ENCODE measurements at places on chromosomes 5 and 9.

DNA sequence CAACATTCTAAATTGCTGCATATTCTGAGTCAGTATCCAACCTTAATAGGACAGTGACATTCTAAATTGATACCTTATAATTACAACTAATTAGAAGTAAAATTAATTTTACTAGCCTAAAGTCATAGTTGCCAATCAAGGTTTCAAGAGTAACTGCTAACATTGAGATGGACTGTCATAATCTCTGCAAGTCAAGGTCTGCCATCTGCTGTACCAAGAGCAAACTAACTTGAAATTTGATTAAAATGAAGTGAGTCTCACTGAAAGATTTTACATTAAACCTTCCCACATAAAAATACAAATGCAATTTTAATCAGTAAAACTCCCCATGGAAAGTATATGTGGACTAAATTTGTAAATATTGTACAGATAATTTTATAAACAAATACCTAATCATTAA, 235.3 kb downstream of the PRDM9 start:
- no peak for DNase-seq

GRCh38 chr5:142925795-142926194, 155.6 kb downstream of the ARHGAP26 start:
- no peak for DNase-seq

DNA sequence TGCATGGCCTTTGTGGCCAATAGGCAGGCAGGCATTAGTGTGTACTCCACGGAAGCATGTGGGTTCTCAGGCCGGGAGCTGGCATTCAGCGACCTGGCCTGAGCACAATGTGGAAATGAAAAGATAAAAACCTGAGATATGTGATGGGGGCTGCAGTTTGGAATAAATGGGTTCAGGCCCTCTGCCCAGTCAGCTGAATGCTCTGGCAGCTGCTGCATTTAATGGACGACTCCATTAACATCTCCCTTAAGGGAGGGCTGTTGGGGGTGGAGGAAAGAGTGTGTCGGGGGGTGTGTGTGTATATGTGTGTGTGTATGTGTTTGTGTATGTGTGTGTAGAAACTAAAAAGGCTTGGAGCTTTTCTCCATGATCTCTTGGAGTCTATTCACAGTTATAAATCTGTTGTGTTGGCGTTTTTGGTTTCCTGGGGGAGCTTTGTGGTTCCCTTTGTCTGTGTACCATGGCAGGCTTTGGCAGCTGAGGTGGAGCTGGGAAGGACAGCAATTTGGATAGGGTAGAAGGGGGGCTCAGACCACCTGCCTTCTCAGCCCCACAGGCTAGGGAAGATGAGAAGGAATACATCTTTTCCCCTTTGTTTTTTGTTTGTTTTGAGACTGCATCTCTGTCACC, 27.3 kb upstream of the HSPA9 start:
- no peak for DNase-seq

DNA sequence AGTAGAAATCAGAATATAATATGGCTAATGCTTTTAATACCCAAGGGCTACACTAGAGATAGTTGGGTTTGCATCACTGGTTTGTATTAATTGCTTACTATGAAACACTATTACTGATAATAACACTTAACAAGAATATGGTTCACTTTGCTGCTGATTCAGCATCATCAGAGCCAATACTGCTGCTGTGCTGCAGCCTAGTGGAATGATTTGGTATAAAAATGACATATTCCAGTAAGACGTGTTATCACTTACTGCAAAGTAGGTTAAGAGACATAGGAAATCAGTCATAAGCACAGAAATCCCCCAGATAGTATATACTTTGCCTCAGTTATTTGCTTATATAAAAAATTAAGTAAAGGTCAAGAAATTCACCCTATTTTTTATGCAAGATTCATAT, 2.8 kb downstream of the CDH10 start:
- no peak for DNase-seq

DNA sequence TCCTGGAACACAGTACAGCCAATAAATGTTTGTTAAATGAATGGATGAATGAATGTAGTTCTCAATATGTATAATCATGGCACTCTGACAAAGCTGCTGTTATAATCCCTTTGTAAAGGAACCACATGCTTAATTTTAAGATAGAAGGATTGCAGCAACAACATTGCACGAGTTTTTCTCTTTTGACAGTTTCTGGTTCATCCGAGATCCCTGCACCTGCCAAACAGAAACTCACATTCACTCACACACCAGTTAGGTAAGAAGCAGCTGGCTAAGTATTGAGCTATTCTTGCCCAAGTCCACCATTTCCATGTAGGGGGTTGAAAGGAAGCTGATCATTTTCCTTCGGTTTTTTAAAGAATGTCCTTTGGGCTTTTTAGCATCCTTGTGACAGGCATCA, 133.7 kb upstream of the MAP1B start:
- no peak for DNase-seq

DNA sequence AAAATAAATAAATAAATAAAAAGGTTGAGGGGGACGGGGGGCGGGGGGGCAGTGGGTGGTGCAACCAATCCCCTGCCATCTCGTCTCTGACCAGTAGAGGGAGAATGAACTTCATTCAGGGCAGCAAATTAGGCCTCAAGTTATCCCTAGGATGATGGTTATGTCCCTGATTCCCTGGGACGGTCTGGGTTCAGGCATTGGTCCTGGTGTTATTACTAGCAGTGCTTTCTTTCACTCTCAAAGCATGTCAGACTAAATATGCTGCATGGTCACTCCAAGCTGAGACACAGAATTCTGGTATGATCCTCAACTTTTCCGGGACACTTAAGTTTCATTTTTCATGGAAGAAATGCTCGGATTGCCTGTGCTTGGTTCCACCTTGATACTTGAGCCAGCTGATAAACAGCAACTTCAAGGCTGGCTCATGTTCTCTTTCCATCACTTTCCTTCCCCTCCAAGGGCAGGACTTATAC, 59.4 kb downstream of the DAP start:
- peak; percentile 19 for DNase-seq

- no peak for DNase-seq
Observed at GRCh38 chr5:57601996-57602395, 119.4 kb upstream of the ACTBL2 start.

- DNase-seq: no peak
Observed at GRCh38 chr5:115584501-115584900, 17.8 kb downstream of the TICAM2 start.

GRCh38 chr5:85293145-85293785, 908.6 kb upstream of the EDIL3 start:
- DNase-seq: no peak

GRCh38 chr5:66144834-66145390, 812 bp downstream of the SREK1 start:
- DNase-seq: no peak

DNA sequence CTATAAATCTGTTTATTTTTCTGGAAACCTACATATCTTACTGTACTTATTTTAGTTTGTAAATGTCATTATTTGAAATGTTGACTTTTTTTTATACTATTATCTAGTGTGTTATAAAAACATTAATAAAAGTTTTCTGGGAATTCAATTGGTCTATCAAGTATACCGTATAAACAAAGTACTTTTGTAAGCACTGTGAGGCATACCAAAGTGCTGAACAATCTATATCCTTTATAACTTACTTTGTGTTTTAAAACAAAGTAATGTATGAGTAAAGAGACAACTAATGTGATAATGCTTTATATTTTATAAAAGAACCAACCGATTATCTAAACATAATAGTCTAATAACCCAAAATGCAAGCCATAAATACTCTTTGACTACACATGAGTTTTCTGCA, 23.1 kb downstream of the EDIL3 start:
- no peak for DNase-seq

DNA sequence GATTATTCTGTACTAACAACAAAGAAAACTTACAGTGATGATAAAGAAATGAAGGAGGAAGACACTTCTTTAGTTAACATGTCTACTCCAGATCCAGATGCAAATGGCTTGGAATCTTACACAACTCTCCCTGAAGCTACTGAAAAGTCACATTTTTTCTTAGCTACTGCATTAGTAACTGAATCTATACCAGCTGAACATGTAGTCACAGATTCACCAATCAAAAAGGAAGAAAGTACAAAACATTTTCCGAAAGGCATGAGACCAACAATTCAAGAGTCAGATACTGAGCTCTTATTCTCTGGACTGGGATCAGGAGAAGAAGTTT, 67.9 kb downstream of the VCAN start:
- no peak for DNase-seq

GRCh38 chr5:103908336-103909080, 345.9 kb upstream of the NUDT12 start:
- no peak for DNase-seq

GRCh38 chr9:121023064-121023463, 27.0 kb downstream of the C5 start:
- no peak for DNase-seq

GRCh38 chr5:37889612-37890317, 49.9 kb upstream of the GDNF start:
- no peak for DNase-seq

- DNase-seq: no peak
Observed at GRCh38 chr5:24899180-24899579, 254.4 kb upstream of the CDH10 start.

DNA sequence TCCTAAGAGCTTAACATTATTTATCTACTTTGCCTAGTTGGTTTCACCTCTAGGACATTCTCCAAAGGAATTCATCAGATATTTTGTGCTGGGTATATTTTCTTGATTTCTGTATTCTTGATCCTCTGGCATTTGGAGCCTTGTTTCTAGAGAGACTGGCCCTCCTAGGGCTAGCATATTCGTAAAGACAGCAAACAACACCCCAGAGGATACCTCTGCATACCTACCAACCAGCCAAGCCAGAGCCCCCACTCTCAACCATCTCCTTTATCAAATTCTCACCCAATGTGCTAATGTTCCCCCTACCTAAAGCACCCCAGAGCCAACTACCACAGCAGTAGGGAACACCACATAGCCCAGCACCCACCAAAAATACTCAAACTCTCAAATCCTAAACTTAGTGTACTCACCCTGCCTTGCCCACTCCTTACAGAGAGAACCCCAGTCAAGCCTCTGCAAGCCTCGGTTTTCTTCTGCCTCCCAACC, 149.5 kb downstream of the SEMA5A start:
- DNase-seq: no peak

GRCh38 chr5:5183933-5184332, 43.8 kb downstream of the ADAMTS16 start:
- no peak for DNase-seq

DNA sequence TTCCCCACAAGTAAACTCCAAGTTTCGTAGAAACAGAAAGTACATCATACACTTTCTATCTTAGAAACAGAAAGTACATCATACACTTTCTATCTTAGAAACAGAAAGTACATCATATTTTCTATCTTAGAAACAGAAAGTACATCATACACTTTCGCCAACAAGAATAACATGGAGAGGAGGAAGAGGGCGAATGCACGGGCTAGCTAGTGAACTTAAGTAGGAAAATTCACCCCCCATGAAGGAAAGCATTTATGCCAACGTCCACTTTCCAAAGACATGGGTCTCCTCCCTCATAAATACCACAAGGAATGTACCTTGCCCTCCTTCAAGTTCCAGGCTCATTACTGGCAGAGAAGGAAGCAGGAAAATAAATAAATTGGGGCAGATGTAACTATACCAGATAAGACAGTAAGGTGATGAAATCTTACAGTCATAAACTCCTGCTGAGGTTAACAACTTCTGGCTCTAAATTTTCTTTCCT, 64.7 kb downstream of the FRMD3 start:
- no peak for DNase-seq

GRCh38 chr5:113214606-113215323, 220.0 kb downstream of the TSSK1B start:
- no peak for DNase-seq

GRCh38 chr5:129001841-129002526, 36.7 kb downstream of the SLC27A6 start:
- DNase-seq: no peak

- no peak for DNase-seq
Observed at GRCh38 chr5:1009359-1010180, 968 bp downstream of the NKD2 start.

DNA sequence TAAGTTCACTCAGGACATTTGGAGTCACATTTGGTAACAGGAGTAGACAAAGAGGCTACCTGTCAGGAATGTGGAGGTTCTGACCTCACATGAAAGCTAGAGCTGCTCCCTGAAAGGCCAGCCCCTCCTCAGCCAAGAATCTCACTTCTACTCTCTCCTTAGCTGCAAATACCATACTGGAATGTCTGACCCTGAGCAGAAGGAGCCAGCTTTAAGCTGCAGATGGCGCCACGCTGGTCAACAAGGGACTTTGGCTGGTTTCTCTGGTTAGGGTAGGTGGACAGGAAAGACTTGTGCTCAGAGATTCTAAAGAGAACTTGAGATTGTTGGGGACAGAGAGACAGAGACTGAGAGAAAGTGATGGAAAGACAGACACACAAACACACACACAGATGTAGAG, 21.9 kb downstream of the ASTN2 start:
- no peak for DNase-seq

DNA sequence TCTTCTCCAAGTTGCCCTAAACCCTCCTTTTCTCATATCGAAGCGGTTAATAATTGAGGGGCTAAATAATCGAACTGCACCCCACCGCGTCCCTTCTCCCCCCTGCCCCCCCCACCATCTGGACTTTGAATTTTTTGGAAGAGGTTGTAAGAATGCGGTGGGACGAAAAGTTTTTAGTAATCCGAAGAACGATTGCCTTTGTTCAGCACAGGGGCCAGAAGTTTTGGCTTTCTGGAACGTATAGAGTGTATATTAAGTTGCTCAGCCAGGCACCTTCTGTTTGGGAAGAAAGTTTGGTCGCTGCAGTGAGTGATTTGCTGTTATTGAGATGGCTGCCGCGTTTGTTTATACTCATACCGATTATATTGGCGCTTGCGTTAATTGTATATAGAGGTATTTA, 518 bp downstream of the ERBIN start:
- DNase-seq: peak; percentile 54

DNA sequence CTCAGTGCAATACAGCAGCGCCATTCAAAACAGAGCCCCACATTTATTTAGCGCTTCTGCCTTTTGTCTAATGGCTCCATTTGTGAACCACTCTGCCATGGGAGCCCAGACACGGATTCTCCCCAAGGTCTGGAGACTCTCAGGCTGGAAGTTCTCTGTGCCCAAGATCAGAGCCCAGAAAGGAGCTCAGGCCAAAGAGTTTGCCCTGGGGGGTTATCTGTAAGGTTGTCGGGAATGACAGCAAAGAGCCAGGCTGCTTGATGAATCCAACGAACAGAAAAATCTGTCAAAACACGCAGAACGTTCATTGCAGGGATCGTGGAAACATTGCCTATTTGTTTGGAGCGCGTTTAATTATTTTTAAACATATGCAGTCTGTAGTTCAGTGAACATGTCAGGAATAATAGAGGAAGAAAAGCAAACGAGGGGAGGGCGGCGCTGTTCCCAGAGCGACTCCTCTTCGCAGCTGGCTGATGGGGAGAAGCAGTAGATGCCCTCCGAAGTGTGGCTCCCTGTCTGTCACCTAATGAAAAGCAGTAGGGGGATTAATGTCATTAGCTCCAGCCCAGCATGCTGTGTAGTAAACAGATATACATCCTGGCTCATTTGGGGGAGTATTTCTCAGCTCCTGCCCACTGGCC, 464.9 kb upstream of the MPDZ start:
- no peak for DNase-seq

DNA sequence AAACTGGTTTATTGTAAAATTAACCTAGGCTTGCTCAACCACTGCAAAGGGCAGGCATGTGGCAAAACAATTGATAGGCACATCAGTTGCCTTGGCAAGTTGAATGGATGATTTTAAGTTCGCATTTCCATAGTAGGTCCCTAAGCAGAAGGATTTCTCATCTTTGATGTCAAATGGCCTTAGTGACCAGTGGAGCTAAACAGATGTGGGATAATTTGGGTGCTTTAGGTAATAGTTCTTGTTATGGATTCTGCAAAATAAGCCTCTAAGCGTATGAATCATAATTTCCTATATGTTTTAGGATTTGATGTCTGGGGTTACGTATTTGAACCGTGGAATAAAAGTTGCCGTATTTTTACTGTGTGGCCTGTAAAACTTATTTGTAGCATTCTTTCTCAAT, 182.4 kb downstream of the CD180 start:
- DNase-seq: no peak

Measured in T-cell (primary cell).